RPMI7951 (cell line): ENCODE measurements at places on chromosomes 5 and 9. TPM values are rescaled to one million over a fixed set of nuclear protein-coding genes. Genes with fewer than 3 reads are reported as not detected.
A peak's percentile ranks its signal among the peaks of the same experiment; 100 is the strongest.

DNA sequence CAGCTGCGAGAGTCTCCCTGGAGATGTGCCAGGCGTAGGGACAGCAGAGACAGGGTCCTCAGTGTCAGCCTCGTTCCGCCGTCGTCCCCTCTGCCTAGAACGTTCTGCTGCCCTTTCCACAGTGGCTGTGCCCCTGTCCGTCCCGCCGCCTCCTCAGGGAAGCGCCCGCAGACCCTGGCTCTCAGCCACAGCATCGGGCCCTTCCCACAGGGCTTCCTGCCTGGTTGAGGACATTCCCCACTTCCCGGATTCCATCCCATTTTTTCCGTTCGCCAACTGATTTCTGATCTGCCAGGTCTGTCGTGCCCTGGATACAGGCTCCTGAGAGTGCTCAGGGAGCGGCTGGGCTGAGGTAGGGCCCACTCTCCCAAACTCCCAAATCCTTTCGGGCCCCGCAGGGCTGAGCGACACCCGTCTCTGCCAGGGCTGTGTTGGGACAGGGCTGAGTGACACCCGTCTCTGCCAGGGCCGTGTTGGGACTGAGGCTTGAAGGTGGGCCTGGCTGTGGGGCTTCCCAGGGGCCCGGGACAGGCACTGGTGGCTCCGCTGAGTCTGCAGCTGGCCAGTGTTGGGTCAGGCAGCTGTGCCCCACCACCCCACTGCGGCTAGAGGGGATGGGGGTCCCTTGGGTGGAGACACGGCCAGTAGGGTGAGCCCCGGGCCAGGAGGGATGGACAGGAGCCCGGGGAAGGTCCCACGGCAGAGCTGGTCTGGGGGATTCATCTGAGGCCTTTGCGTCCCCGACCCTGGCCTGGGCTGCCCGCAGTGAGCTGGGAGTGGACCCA, 15.9 kb downstream of the DNLZ start:
- DNase-seq: no peak

- no peak for DNase-seq
Measured at GRCh38 chr5:78747055-78747454, 98.5 kb upstream of the LHFPL2 start.

- DNase-seq: no peak
Measured at GRCh38 chr5:87170799-87171198, 96.9 kb upstream of the RASA1 start.

DNA sequence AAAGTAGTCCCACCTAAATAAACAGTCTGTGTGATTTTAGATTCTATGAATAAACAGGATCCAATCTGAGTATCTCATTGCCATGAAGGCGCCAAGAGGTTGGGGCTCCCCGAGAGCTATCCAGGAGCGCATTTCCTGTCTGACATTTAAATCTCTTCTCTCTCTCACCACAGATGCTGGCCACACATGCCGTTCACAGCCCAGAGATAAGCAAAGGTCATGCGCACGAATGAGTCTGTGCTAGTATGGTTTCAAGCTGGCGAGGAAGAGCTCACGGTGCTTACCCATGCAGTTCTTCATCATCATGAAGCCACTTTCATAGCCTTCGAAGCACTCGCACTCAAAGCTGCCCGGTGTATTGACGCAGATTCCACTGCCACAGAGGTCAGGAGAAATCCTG, 199.4 kb downstream of the FBN2 start:
- DNase-seq: no peak

Gene MELK
- total RNA-seq: 94.6 and 121 TPM in 2 replicates

GRCh38 chr5:68289498-68289897, 73.9 kb downstream of the PIK3R1 start:
- no peak for DNase-seq

DNA sequence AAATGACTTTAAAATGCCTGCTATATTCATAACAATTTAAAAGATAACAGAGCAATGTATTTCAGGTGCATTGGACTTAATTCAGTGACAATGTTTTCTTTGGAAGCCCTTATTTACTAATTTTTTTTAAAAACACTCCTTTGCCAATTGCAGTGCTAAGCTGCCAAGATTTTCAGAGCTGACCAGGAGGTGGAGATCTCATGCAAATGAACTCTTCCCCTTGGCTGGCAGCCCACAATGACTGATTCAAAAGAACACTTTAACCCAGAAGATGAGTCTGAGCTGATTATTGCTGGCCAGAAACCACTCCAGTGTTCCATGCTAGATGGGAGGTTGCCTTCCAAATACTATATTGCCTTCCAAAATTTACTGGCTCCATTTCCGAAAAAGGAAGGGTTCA, 128.3 kb upstream of the CCNH start:
- peak; percentile 59 for DNase-seq

Gene KCNMB1
- total RNA-seq: not detected in 2 replicates

DNA sequence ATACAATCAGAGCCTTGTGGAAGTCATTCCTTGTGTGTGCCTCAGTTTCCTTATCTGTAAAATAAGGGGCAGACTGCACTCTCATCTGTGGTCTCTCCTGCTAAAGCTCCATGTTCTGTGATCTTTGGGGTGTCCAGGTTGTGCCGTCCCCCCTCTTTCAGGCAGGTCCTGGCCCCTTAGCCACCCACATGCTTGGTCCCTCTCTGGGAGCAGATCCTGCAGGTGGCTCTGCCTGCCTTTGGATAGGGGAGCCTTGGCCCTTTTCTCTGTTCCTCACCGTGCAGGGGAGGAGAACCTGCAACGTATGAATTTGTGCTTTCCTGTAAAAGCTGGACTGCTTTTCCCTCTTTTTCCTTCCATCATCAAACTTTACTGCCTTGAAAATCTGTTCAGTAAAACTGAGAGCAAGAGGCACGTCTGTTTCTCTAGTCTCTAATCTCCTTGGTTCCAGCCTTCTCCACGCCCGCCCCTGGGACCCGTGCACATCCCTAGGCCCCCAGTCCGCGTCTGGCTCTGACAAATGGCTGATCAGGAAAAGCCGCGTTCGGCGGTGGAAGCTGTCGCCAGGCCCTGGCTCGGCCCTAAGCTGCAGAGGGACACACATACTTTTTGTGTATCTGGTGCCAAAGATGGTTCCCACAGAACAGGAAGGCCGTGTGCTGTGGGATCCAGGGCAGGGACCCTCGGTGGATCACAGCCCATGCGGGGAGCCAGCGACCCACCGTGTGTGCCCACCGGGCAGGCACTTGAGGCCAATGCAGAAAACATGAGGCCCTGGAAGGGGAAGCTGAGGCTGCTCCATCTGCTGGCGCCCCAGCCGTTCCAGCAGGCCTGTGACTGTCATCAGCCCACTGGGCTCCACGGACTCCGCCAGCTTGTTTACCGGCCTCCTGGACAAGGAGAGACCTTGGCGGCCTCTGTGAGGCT, 43.4 kb upstream of the COL5A1 start:
- no peak for DNase-seq

DNA sequence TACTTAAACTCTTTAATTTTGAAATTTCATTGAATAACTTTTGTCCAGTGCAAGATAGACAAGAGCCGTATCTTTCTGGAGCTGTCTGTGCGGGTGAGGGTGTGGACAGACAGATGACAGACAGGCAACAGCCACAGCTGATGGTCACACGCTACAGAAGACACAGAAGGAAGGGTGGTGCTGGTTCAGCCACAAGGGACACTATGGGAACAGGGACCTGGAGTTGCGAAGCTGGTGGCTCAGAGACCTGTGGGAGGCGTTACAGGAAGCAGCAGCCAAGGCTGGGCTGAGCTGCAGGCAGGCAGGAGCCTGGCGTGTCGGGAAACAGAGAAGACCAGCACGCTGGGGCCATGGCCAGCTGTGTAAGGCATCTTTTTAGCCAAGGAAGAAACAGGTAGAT, 104.4 kb downstream of the WNK2 start:
- no peak for DNase-seq

Gene C7
- total RNA-seq: not detected in 2 replicates

Gene CD74
- total RNA-seq: 38.7 and 53.3 TPM in 2 replicates

DNA sequence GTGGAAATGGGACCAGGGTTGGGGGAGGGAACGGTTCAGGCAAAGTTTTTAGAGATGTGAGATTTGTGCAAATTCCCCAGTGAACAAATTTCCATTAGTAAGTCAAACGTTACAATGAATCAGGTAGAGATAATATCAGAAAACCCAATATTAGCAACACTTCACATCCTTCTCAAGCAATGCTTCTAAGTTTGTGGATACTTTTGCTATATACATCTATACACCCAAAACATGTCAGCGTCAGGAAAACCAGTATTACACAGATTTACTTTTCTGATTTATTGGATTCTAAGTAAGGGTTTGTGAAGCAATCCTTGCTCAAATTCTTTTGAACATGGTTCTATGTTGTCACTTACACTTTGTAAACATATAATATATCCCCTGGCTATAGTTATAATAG, 6.5 kb downstream of the ALDH1A1 start:
- no peak for DNase-seq

GRCh38 chr5:9657819-9658218, 27.7 kb upstream of the TAS2R1 start:
- DNase-seq: no peak

DNA sequence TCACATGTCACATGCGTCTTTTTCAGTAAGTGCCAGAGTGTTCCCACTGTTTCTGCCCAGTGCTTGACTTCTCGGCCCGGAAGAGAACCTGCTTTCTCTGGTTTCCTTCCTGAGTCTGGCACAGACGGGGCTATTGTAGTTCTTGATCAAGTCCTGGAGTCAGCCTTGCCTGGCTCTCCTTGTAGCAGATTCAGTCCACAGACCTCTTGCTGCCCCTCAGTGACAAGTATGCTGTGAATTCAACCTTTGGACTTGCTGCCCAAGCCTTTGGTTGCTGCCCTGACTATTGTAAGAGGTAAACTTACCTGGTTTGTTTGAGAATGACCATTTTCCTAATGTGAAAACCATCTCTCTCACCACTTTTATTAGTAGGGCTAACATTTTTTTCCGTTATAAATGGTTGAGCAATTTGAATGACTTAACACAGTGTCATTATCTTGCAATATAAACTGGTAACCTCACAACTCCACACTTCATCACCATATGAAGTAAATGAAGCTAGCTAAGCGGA, 24.7 kb downstream of the ZBTB34 start:
- no peak for DNase-seq
